ENCODE measurements at places on chromosomes 16 and 17. TPM values are rescaled to one million over a fixed set of nuclear protein-coding genes. Genes with fewer than 3 reads are reported as not detected.

Gene GCGR
- total RNA-seq: not detected

Gene ESRP2
- 0.59 TPM for total RNA-seq

Gene PTGES3L
- 0.53 TPM for total RNA-seq

Gene CHAD
- not detected for total RNA-seq

Gene SMCR8
- 11.1 TPM for total RNA-seq

Gene XYLT1
- total RNA-seq: 6.8 TPM

Gene MEIOB
- total RNA-seq: not detected

Gene KRT33B
- not detected for total RNA-seq

Gene RHBDF1
- 0.43 TPM for total RNA-seq

Gene CCDC200
- not detected for total RNA-seq

Gene DNASE1L2
- total RNA-seq: 0.67 TPM

Gene MYH3
- 1.6 TPM for total RNA-seq

Gene KRTAP9-2
- total RNA-seq: not detected

Gene ENPP7
- not detected for total RNA-seq

Gene CD300LB
- not detected for total RNA-seq

Gene SERPINF2
- total RNA-seq: not detected

Gene ABCC11
- 0.33 TPM for total RNA-seq

Gene FOXC2
- not detected for total RNA-seq

Gene YPEL2
- 9.4 TPM for total RNA-seq

Gene TRIM16
- 15.0 TPM for total RNA-seq

Gene CD300H
- total RNA-seq: not detected

Gene POLR3K
- 45.3 TPM for total RNA-seq

Gene KCNJ12
- total RNA-seq: not detected

Gene CACNG5
- total RNA-seq: not detected

Gene HOXB2
- 16.8 TPM for total RNA-seq

Gene ZNF423
- not detected for total RNA-seq

Gene C17orf113
- total RNA-seq: 0.15 TPM

Gene MED31
- total RNA-seq: 25.9 TPM

Gene TNFRSF17
- not detected for total RNA-seq

Gene HOXB1
- not detected for total RNA-seq
